Parietal lobe (tissue), 2 donors: ENCODE measurements at places on chromosomes 7 and 10. TPM values are rescaled to one million over a fixed set of nuclear protein-coding genes. Genes with fewer than 3 reads are reported as not detected.

The MBL2 gene
- total RNA-seq = not detected

The MARVELD1 gene
- total RNA-seq = 5.0 TPM

The SEPHS1 gene
- total RNA-seq = 50.1 TPM

The BMPR1A gene
- total RNA-seq = 50.1 TPM

The NYAP1 gene
- total RNA-seq = 38.5 TPM
